ENCODE measurements at places on chromosomes 6 and 20.

DNA sequence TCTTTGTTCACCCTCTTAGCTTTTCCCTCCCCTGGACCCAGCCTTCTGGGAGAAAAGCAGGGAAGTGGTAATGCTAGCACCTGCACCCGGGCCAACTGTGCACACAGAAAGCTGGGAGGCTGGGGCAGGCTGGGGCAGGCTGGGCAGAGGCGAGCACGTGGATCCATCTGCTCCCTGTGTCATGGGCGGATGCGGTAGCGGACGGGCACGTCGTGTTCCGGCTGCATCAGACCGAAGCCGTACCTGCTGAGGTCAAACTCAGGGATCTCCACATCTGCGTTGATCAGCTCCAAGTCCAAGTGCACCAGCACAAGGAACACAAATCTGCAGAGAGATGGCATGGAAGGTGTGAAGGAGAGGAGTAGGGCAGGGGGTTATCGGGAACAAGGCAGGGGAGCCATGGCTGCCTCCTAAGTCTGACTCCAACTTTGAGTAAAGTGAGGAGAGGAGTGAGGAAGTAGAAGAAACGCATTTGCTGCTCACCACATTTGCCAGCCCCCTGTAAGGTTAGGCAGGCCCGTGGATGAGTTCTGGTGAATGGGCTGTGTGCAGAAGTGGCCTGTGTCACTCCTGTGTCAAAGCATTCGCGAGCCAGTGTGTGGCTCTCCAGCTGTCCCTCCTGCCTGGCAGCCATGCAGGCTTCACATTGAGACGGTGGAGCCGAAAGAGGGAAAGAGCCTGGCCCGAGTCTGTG lies 25.4 kb upstream of the KCNB1 start:
- DNase-seq: no peak

GRCh38 chr6:63268574-63268973 lies 51.2 kb downstream of the LGSN start:
- DNase-seq: no peak

- DNase-seq: no peak
These were observed 19.1 kb upstream of the SPTLC3 start for GRCh38 chr20:12989586-12990115.

GRCh38 chr6:28747631-28748157 lies 176.1 kb downstream of the TRIM27 start:
- no peak for DNase-seq

DNA sequence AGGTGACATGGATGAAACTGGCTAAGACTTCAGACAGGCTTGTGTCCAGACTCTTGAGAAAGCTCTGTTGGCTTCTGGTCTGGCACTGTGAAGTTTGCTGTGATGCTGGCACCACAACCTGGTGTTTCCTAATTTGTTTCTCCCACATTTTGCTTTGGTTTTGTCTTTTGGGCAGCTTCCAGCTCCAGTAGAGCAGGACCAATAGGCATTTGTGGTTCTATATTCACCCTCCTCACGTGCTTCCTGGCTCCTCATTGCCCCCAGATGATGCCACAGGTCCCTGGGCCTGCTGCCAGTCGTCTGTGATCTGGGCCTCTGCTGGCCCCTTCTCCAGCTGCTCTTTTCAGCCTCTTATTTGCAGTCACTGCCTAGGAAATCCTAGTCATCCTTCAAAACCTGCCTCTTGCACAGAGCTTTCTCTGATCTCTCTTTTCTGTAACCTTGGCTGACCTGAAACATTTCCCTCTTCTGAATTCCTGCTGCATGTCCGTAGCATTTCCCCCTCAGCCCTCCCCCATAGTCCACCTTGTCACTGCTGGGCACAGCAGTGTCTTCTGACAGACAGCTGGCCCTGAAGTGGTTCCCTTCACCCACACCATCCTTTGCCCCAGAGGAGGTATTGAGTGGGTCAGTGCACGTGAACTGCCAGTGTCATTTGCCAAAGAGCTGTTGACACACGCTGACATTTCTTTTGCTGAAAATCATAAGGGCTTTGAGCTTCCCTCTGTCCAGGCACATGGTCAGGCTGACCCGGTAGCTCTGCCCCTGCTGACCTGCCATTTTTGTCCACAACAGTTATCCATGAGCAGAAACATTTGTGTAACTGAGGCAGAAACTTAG lies 63.0 kb downstream of the PTPN1 start:
- no peak for DNase-seq
